Activated naive CD4-positive, alpha-beta T cell (primary cell): ENCODE measurements at places on chromosomes 11 and 22.

DNA sequence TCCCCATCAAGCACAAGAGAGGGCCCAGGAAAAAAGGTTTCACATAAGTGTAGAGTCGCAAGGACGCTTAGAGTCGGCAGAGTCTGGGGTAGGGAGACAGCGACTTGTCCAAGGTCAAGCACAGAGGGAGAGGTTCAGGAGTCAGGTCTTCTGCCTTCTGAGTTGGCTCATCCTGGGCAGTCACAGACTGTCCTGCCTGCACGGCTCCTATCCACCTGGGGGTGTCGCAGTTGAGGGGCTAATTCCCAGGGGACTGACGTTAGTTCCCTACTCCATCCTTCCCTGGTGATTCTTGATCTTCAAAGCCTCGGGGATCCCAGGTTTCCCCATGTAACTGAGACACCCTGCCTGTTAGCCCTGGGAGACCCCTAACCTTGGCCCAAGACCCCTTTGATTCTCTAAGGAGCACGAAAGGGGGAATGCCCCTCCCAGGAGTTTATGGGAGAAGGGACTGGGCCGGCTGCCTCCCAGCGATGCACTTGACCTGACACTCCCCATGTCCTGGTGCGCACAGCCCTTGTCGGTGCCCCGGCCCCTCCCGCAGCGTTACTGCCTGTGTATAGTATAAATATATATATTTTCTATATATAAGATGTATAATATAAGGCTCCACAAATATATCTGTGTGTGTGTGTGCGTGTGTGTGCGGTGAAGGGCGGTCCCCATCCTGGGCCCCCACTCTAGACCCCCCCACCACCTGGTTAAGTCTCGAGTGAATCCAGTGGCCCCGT, 14.7 kb upstream of the TAB1 start:
- DNase-seq = no peak

GRCh38 chr11:17778956-17779860, 44.6 kb downstream of the KCNC1 start:
- no peak for DNase-seq

GRCh38 chr11:118705111-118705741, 25.8 kb upstream of the TREH start:
- DNase-seq = no peak

DNA sequence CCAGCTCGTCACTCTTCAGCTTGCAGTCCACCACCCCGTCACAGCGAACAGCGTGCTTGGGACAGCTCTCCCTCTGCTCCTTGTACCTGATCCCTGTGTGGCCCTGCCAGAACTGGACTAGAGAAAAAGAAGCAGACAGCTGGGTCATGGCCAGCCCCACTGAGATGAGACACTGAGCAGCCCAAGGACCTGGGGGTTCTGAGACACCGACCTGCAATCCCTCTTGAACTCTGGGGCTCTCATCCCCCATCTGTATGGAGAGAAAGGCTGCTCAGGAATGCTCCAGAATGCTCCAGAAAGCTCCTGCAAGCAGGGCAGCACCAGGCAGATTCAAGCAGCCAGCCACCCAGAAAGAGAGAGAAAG, 14.8 kb downstream of the TMPRSS13 start:
- no peak for DNase-seq

DNA sequence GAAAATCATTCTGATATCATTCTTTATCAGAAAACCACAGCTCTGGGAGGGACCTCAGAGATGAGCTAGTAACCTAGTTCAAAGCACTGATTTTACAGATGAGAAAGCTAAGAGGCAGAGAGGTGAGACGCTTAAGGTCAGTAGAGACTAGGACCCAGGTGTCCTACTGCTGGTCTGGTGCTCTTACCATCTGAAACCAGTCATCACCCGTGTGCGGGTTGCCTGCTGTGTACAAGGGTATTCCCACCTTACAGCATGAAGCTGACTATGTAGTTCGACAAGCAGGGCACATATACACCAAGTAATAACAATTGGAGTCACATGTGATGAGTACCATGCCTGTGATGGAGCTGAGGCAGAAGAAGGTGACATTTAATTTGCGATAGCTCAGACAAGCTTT, 133.7 kb downstream of the ADAMTS15 start:
- DNase-seq = no peak

DNA sequence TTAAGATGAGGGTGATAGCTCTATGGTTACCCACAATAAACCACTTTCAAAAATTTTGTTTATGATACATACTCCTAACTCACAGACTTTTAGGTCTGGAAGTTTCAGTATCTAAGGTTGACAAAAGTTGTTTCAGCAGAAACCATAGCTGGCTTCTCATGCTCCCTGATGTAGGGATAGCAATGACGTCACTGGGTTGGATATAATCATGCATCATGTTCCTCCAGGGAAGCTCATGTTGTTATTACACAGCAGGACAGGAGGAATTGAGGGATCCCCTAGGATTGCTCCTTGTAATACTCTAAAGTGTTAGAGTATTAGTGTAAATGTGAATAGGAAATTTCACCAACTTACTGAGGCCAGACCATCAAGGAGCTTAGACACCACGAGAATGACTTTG, 23.6 kb downstream of the APOL3 start:
- DNase-seq = no peak

- no peak for DNase-seq
Observed at GRCh38 chr22:31631436-31631835, 30.6 kb downstream of the PISD start.

- no peak for DNase-seq
Observed at GRCh38 chr11:74546752-74547151, 45.6 kb upstream of the POLD3 start.

DNA sequence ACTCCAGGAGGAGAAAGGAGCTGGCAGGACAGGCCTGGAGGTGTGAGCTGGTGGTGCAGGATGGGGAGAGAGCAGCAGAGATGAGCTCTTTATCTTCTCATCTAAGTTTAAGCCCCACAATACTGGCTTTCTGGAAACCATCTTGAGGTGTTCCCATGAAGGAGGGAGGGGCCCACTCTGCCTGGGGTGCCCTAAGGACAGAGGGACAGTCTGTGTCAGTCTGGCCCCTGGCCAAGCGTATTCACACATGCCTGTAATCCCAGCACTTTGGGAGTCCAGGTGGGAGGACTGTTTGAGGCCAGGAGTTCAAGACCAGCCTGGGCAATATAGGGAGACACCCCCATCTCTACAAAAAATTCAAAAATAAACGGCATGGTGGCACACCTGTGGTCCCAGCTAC, 8.9 kb downstream of the SERHL2 start:
- no peak for DNase-seq

DNA sequence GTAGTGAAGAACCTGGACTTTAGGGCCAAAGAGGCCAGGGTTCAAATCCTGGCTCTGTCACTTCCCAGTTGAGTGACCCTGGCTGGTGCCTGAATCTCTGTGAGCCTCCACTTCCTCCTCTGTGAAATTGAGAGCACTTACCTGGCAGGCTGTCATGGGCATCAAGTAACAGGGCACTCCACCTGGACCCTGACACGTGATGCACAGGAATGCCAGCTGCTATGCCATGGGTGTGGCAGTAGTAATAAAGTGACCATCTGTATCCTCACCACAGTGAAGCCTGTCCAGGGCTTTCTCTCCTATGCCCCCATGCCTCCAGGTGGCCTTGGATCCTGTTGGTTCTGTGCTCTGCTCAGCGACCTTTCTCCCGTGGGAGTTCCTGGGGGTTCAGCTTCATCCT, 29.8 kb upstream of the PPP6R3 start:
- no peak for DNase-seq

- DNase-seq = no peak
Observed at GRCh38 chr11:34300926-34301295, 56.9 kb downstream of the ABTB2 start.

DNA sequence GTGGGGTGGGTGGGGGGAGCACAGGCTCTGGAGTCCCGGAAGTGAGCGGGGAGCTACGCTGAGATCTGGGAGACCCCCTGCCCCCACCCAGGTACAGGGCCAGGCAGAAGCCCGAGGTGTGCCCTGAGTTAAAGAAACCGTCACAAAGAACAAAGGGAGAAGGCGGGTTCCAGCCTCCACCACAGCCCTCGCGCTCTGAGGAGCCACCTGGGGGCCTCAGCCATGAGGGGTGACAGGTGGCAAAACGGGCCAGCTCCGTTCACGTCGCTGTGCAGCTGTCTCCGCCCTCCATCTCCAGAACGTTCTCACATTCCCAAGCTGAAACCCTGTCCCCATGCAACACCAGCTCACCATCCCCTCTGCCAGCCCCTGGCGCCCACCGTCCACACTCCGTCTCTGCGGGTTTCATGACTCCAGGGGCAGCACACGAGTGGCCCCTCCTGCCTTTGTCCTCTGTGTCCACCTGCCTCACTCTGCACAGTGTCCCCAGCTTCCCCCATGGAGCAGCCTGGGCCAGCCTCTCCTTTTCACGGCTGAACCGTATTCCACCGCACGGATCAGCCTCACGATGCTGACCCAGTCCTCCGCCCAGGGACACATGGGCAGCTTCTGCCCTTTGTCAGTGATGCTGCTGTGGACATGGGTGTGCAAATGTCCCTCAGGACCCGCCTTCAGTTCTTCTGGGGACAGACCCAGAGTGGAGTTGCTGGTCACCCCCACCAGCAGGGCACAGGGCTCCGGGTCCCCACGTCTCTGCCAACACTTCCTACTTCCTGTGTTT, 1.7 kb upstream of the MUC5B start:
- no peak for DNase-seq

- no peak for DNase-seq
Observed at GRCh38 chr22:27238935-27239510, 562.5 kb downstream of the MN1 start.

DNA sequence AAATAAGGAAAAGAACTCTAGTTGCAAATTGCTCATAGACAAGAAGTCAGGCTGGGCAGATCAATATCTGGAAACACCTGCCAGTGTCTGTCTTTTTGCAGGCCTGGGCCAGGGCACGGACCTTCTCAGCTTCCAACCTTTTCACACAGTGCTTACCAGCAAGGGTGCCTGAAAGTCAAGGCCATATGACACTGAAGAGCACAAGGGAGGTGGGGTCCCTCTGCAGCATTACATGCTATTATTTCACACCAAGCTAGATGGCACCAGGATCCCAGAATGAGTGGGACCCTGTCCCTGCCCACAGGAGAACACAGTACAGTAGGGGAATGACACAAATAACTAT, 5.9 kb upstream of the PEX26 start:
- DNase-seq = no peak

- DNase-seq = peak; percentile 61
Observed at GRCh38 chr11:118689852-118690552, 10.6 kb upstream of the TREH start.

DNA sequence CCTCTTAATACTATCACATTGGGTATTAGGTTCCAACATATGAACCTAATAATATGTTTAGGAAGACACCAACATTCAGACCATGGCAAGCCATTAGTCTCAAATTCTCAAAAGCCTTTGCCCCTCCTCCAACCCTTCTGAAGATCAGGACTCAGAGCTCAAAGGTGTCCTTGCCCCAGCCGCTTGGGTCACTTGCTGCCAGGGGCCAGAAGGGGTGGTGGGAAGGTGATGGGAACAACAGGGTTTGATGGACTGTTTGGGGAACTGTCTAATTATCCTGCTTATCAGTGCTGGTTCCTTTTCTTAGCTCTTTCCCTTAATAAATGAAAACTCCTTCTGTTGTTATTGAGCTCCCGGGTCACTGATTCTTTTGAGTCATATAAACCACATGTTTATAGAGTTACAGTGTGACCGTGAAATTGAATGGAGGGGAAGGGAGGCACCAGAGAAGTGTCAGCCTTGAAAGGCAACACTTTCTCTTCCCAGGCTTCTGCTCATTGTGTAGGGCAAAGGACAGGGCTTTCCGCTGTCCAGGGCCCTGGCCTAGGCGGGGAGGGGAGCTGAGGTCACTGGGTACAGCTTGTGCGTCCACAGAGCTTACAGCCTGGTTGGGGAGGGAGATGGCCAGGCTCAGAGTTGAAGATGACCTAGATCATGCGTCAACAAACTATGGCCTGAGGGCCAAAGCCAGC, 105.1 kb downstream of the FBXO7 start:
- DNase-seq = no peak

DNA sequence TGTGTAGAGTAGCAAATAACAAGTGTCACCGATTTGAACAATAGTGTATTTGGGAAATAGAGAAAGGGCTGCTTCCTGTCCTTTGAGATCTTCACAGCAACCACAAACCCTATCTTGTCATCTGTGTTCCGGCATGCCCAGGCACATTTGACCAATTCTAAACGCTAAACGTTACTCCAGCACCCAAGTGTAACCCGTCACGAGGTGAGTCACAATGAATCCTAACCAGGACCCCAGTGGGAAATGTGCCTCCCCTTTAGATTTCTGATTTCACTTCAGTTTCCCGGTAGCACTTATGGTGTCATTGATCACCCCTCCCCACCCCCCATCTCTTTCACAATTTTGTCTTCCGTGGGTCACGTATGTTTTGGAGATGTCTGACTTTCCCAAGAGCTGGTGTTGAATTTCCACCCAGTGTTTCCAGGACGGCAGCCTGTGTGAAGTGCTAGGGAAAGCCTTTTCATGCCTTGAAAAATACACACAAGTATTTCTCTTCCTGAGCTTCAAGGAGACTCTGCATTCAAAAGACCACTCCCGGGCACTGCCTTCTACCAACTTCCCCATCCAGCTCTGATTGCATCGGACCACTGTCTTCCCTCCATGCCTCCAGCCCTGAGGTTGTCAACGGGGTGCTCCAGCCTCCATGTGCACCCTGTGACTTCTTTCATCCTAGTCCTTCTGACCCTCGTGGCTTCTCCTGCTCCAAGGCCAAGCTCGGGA, 10.5 kb upstream of the C11orf24 start:
- no peak for DNase-seq

DNA sequence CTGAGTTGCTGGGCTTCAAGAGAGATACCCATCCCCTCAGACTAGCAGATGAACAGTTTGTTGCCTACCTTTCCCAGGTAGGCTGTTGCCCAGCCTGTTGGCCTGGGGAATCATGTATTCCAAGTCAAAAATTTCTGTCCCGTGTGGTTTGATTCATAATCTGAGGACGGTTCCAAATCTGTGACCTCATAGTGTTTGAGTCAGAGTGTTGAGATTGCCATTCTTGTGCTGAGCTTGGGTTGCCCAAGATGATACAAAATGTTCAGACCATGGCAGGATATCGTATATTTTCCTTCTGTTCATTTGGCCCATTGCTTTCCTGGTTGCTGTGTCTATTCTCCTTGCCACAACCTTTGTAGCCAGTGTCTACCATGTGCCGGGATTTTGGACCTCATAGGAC, 64.3 kb downstream of the CYB5R2 start:
- DNase-seq = no peak

GRCh38 chr11:34416766-34417165, 22.0 kb upstream of the CAT start:
- DNase-seq = no peak

- no peak for DNase-seq
Observed at GRCh38 chr11:17229481-17230152, 21.8 kb upstream of the PIK3C2A start.

GRCh38 chr11:60482361-60482760, 10.2 kb upstream of the MS4A12 start:
- no peak for DNase-seq

DNA sequence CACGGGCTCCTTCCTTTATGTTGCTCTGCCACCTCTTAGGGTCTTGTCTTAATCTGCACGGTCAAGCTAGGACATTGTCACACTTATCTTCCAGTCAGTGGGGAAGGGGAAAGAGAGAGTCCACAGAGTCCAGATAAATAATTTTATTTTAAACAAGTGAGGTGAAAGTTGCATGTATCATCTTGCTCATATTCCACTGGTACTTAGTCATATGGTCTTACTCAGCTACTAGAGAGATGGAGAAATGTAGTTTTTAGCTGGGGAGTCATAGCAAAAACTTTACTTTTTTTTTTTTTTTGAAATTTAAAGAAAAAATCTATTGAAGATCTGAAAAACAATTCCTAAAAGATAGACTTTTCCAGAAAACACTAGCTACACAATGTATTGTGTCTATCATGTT, 29.0 kb downstream of the PDE3B start:
- no peak for DNase-seq
